RPMI7951 (cell line): ENCODE measurements at places on chromosomes 1 and 21. TPM values are rescaled to one million over a fixed set of nuclear protein-coding genes. Genes with fewer than 3 reads are reported as not detected.
A peak's percentile ranks its signal among the peaks of the same experiment; 100 is the strongest.

CCDC27 gene
- not detected in 2 replicates for total RNA-seq

ERVH48-1 gene
- total RNA-seq: not detected in 2 replicates

LZIC gene
- total RNA-seq: 61.9 and 72.8 TPM in 2 replicates

SLC45A3 gene
- 4.4 and 4.7 TPM in 2 replicates for total RNA-seq

SPRR2F gene
- total RNA-seq: not detected in 2 replicates

BRDT gene
- total RNA-seq: not detected in 2 replicates

SPRR5 gene
- not detected in 2 replicates for total RNA-seq

SAMSN1 gene
- total RNA-seq: 0.12 and 0.98 TPM in 2 replicates

MROH9 gene
- total RNA-seq: not detected in 2 replicates

FAM131C gene
- 0.20 TPM in 1 of 2 replicates, not detected in the other for total RNA-seq

RNPC3 gene
- total RNA-seq: 5.3 and 7.7 TPM in 2 replicates

C1QA gene
- not detected in 2 replicates for total RNA-seq

DNA sequence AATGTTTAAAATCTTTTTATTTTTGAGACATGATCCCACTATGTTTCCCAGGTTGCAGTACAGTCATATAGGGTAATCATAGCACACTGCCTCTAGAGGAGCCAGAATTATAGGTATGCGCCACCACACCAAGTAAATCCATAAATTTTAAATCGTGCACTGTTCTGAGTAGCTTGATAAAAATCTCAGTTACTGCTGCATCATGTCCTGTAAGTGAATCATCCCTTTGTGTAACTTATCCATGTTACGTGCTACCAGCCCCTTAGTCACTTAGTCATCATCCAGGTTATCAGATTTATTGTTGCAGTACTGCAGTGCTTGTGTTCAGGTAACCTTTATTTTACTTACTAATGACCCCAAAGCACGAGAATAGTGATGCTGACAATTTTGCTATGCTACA is 1770.9 kb downstream of the BRINP3 start:
- peak; percentile 64 for DNase-seq

GRCh38 chr1:87155170-87155569 is 173.5 kb upstream of the LMO4 start:
- DNase-seq: peak; percentile 76

DNA sequence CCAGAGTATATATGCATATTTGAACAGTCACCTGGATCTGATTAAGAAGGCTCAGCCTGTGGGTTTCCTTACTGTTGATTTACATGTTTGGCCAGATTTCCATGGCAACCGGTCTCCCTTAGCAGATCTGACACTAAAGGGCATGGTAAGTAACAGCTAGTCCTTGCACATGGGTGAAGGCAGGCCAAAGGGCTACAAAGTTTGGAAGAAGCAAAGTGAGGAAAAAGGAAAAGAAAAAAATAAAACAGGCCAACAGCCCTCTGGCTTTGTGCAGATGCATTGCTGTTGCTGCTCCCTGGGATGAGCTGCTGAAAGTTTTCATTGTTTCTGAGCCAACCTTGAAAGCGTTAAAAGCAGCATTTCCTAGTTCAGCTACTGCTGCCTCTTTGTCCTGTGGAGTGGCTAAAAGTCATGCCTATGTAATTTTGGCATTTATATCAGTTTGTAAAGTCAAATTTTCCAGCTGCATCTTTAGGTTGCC is 176.5 kb upstream of the HOOK1 start:
- DNase-seq: peak; percentile 95

DNA sequence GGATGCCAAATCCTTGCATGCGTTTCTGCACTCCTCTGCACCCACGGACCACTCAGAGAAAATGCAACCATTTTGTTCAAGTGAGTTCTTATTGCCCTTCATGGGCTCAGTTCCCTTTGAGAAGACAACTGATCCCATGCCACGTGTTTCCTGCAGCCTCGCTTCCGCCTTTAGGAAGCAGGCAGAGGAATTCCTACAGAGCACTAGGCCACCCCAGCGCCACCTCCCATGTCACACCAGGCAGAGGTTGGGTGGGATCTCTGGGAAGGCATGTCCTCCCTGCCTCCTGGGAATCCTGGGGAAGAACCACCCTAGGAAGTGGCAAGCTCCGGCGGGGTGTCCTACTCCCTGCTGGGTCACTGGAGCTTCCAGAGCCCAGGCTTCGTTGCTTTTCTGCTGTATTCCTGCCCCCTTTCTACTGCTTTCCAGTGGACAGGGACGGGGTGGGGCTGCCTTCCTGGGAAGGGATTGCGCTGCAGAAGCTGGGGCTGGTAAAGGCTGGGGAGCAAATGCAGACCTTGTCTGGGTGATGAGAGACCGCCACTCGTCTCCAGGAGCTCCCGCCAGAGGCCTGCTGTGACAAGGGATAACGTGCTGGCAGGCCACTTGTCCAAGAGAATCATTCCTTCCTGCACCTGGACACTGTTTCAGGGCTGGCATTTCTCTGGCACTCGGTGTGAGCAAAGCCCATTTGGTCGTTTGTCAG is 478.2 kb upstream of the VAMP3 start:
- DNase-seq: no peak

DNA sequence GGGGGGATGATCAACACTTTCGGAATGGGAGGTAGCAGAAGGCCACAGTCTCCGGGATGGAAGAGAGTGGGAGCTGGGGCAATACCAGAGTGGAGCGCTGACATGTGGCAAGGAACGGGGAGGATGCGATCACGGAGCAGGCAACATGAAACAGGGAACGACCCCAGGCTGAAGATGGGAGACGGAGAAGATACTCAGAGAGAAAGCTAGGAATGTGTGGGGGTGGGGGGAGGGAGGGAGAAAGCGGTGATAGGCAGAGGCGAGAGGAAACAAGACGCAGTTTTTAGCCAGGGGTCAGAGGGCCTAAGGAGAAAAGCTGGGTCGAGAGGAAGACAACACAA is 577 bp downstream of the RAB3GAP2 start:
- peak; percentile 17 for DNase-seq

- DNase-seq: peak; percentile 84
Observed at GRCh38 chr21:46294647-46295176, 8.6 kb downstream of the YBEY start.

GRCh38 chr1:151192047-151192446 is 2.0 kb upstream of the VPS72 start:
- DNase-seq: no peak

DNA sequence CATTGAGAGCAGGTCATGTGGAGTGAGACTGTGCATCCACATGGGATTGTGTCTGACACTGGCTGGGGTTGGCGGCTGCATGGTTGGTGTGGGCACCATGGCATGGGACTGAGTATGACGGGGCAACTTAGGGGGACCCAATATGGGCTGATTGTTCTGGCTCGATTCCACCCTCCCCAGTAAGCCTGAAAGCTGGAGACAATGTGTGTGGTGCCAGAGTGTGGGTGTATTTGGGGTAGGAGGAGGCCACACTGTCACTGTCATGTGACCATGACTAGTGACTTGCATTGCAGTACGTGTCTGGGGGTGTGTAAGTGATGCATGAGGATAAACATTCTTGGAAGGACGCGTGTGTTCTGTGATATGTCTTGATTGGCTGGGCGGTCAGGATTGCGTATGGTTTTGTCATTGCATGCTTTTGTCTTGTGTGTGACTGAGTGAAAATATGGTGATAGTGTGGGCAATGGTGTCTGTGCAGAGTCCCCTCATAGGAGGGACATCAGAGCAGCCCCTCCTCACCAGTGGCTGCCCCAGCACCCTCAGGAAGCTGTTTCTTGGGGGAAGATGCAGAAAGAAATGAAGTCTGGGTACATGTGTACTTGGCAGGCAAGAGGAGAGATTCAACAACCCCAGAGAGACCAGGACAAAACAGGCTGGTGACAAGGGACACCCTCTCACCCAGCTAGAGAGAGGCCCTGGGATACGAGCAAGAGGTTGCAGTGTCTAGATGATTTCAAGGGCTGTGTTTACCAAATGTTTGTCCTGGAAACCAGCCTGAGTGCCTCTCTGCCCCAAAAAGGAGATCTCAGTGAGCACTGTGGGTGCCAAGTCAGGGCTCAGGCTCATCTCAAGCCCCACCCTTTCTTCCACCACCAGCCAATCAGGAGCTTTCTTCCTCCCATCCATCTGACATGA is 36.3 kb downstream of the SDC3 start:
- DNase-seq: no peak

DNA sequence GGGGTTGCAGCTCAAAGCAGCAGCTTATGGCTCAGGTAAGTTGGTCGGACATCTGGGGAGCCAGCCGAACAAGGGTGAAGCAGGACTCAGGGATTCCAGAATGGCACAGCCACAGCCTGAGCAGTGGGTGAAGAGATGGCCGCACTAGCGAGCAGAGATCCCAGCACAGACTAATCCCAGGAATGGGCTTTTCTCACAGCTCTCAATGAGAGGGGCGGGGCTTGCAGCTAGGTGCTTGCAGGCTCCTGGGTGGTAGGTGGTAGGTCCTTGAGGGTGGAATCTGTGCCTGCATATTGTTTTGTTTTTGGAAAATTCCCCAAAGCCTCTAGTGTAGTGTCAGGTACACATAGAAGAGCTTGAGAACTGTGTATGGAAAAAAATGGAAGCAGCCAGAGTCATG is 9.0 kb downstream of the KIAA0040 start:
- DNase-seq: no peak

GRCh38 chr1:9835758-9836631 is 12.2 kb upstream of the CLSTN1 start:
- no peak for DNase-seq

GRCh38 chr1:172117800-172118199 is 276.5 kb downstream of the DNM3 start:
- DNase-seq: no peak

- no peak for DNase-seq
Observed at GRCh38 chr1:160550572-160551034, 27.5 kb upstream of the SLAMF6 start.

GRCh38 chr1:160781186-160781766 is 14.7 kb upstream of the LY9 start:
- no peak for DNase-seq

GRCh38 chr1:38958967-38959366 is 17.3 kb upstream of the RHBDL2 start:
- DNase-seq: peak; percentile 56

DNA sequence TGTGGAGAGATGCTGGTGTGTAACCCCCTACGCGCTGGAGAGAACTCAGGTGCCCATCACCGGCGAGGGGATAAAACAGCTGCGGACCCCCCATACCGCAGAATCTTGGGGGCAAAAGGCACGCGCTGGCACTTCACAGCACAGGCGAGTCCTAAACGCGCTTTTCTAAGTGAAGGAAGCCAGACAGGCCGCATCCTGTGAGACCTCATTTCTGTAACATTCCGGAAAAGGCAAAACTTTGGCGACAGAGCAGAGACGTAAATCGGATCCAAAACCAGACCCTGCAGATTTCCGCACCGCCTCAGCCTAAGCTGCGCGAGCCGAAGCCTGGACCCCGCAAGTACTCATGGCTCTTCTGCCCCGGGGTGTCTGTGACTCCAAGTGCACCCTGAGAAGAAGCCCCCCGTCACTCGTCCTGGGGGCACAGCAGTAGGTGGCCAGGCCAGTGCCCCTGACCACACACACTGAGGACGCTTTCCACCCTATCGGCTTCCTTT is 60.9 kb downstream of the SLX9 start:
- DNase-seq: no peak

- DNase-seq: peak; percentile 14
Observed at GRCh38 chr1:230335861-230336522, 90.1 kb downstream of the PGBD5 start.

DNA sequence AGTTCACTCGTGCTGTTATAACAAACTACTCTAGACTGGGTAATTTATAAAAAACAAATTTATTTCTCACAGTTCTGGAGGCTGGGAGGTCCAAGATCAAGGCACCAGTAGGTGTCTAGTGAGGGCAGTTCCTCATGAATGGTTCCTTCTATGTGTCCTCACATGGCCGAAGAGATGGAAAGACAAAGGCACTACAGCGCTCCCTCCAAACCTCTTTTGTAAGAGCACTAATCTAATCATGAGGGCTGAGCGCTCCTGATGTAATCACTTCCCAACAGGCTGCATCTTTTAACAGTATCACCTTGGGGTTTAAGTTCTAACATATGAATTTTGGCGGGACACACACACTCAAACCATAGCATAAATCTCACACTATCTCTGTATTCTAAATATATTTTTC is 54.0 kb upstream of the KANK4 start:
- DNase-seq: no peak

- no peak for DNase-seq
Observed at GRCh38 chr1:233815865-233816264, 88.6 kb upstream of the SLC35F3 start.

DNA sequence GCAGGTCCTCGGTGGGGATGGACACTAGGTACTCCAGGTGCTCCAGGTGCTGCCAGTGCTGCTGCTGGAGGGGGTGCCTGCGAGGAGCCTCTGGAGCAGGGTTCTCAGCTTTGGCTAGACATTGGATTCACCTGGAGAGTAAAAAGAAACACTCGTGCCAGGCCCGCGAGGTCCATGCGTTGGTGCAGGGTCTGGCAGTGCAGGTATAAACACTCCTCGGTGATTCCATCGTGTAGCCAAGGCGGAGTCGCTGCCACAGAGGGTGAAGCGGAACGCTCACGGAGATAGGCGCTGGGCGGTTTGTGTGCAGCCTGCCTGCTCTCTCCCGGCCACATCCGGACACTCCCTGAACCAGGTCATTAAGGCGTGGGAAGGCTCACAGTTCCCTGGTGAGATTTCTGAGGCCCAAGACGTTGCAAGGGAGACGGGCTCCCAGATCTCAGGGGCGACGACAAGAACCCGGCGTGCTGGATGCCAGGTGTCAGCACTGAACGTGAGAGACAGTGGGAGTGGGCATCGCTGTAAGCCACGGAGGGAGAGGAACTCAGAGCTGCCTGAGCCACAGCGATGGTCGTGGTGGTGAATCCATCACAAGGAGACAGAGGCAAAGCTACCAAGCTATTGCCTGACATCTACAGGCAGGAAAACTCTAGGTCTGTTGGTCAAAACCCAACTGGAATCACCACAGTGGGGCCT is 17.2 kb upstream of the SUMO3 start:
- no peak for DNase-seq

DNA sequence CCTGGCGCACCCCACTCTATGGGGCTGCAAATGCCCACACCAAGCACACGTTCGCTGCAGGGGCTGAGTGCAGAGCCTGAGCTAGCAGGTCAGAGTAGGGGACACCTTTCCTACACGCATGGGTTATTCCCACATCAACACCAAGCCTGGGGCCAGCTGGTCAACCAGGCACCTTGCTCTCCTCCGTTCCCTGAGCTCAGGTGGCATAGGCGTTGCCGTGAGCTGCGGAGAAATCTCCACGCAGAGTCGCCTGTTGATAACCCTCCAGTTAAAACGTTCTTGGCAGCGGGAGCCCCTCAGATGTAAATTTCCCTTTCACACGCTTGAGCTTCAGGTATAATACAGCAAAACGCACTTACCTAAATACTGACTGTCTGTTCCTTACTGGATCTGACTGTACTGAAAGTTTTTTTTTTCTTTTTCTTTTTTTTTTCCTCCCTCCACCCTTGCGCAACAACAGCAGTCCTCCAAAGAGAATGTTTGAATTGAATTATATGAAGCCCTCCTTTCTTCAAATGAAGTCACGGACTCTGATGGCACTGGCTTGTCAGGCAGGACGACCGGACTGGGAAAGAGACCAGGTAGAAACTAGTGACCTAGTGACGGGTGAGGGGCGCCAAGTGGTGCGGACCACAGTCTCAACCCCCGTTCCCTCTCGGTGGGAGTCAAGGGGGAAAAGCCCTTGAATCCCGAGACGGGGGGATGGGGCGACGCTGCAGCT is 2.1 kb downstream of the BRINP3 start:
- DNase-seq: no peak
